DND-41 (cell line): ENCODE measurements at places on chromosomes 12 and 14.

GRCh38 chr12:64170024-64170423 lies 52.1 kb downstream of the KICS2 start:
- no peak for DNase-seq

DNA sequence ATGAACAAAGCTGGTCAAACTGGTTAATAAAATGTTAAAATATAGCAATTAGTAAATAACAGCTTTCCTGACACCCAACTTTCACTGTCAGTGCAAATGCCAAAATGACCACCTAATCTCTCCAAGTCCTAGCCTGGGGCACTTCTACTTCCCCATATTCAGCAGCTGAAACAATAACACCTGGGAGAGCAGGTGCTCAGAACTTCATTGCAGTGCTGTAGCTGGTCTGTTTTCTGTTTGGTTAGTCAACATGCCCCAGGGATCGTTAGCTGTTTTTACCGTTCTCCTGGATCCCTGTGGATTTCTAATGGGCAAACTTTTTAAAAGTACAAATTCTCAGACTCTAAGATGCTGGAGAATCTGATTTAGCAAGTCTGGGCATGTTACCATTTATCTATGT lies 759.7 kb downstream of the GALC start:
- no peak for DNase-seq

DNA sequence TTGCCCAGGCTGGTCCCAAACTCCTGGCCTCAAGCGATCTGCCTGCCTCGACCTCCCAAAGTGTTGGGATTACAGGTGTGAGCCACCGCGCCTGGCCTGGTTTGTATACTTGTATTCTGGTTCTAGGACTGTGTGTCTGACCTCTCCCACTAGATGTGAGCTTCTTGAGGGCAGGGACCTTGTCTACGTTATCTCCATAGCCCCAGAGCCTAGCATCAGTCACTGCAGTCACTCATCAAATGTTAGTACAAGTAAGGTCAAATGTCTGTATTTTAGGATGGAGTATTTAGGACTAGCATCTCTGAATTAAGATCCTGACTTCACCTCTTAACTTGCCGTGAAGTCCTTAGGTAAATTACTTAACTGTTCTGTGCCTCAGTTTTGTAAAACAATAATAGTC lies 2.9 kb downstream of the RILPL2 start:
- DNase-seq: no peak

DNA sequence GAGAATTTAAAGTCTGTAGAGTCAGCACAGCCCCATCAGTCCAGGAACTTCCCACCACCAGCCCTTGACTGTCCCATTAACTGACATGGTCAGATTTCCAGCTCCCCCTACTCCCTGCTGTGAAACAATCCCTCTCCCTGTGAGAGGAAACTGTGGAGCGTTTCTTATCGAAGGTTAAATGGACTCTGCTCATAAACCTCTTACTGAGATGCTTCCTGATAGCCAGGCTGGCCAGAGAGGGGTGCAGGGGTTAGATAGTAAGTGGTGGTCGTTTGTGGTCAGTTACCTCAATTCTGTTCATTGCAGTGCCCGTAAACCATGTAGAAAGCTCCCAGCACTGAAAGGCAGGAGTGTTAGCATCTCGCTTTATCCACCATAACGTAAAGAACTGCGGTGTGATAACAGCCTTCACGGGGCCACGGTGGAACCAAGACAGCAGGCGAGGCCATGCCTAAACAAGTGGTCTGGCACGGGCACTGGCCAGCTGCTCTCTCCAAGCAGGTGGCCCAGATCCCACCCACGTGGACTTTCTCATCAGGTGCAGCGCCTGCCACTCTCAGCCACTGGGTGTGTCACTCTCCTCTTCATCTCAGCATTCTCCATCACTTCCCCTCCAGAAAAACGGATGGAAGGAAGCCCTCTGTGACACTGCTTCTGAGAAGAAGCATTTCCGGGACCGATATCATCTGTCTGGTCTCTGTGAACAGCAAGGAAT lies 102.2 kb downstream of the FBXL14 start:
- DNase-seq: no peak

GRCh38 chr14:69038455-69039287 lies 59.6 kb upstream of the ACTN1 start:
- no peak for DNase-seq

DNA sequence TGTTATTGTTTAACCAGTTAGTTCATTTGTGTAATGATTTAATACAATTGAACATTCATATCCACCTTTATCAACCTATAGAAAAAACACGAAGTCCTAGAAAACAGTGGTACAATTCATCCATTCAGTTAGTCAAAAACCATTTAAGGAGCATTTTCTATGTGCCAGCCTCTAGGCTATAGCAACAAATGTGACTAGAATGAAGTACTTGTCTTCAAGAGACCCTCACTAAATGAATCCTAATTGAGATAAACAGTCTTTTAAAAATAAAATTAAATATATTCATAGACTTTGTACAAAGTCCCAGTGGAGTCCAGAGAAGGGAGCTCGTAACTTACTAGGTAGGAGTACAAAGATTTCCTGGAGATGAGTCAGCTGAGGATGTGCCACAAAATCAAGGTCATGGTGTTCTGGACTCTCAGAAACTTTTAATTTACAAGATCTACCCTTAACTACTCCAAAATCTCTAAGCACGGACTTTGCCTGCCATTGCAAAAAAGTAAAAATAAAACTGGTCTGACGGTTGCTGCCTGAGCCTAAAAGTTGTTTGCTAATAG lies 430.7 kb upstream of the DCN start:
- no peak for DNase-seq

- no peak for DNase-seq
Observed at GRCh38 chr12:96152164-96152563, 42.0 kb upstream of the ELK3 start.

GRCh38 chr12:2970744-2971143 lies 11.5 kb downstream of the TEAD4 start:
- DNase-seq: no peak

DNA sequence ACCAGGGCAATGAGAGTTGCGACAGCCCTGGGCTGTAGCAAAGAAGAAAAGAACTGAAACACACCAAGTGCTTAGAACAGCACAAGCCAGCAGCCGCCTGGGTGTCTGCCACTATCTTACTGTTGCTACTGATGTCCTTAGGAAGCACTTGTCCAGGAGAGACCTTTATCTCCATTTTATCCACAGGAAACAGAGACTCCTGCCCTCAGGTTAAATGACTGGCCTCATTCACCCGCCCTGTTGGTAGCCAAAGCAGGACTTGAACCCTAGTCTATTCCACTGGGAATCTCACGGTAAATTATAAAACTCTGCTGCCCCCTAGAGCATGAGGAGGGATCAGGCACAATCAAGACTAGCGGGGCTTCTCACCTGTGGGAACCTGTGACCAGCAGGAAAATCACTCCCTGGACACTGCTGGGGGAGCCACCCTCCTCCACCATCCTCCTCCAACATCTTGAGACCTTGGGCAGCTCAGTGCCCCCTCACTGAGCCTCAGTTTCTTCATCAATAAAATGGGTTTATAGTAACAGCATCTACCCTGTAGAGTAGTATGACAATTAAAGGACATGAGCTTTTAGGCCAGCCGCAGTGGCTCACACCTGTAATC lies 20.5 kb upstream of the TESC start:
- DNase-seq: peak; percentile 59

- DNase-seq: no peak
Observed at GRCh38 chr12:104637604-104638003, 180.9 kb downstream of the CHST11 start.

DNA sequence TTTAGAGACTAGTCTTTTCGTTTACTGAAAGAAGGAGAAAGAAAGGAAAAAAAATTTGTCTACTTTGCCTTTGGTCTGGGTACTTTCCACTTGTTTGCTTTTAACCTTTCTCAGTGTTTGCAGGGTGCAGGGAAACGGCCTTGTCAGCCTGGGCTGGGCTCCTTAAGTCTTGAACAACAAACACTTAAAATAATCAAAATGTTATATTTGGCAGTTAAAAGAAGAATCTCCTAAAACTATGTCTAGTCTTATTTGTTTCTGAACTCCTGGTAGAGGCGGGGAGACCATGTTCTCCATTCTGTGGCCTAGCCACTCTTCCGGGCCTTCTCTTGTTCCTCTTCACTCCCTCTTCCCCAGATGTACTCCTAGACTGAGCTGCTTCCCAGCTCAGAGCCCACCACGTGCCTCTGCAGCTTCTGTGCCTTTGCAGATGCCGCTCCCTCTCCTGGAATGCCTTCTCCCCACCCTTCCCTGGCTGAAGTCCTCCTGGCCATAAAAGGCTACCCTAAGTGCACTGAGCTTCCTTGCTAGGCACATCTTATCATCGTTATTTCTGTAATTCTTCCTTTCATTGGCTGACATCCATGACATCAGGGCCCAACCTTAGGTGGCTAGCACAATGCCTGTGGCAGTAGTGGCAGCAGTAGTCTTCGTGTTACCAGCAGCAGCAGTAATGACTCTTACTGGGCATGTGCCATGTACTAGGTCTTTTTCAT lies 432.9 kb downstream of the ZFP36L1 start:
- DNase-seq: no peak

- DNase-seq: no peak
Observed at GRCh38 chr14:59154373-59154772, 34.1 kb upstream of the DAAM1 start.

- peak; percentile 83 for DNase-seq
Observed at GRCh38 chr14:106308839-106309389, 782.5 kb downstream of the TMEM121 start.

- no peak for DNase-seq
Observed at GRCh38 chr14:102914474-102915291, 7.8 kb upstream of the AMN start.

GRCh38 chr12:92192360-92192759 lies 46.7 kb upstream of the BTG1 start:
- DNase-seq: no peak

DNA sequence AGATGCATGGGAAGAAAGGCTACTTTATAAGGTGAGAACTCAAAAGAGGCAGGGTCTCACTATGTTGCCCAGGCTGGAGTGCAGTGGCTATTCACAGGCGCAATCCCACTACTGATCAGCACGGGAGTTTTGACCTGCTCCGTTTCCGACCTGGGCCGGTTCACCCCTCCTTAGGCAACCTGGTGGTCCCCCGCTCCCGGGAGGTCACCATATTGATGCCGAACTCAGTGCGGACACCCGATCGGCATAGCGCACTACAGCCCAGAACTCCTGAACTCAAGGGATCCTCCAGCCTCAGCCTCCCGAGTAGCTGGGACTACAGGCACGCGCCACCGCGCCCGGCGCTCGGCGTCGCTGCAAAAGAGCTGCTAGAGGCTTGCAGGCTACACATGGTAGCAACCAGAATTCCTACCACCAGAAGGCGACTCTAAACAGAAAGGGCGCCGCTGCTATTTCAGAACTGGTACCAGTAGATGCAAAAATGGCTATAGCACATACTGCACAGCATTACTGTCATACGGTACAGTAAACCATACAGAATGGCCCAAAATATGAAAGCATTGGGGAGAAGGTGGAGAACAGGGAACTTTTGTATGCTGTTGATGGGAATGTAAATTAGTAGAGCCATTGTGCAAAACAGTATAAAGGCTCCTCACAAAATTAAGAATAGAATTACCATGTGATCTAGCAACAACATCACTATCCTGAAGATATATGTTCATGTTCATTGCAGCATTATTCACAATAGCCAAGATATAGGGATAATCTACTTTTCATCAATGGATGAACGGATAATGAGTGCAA lies 1.2 kb upstream of the NEMF start:
- DNase-seq: no peak

- no peak for DNase-seq
Observed at GRCh38 chr14:64733321-64733720, 29.1 kb downstream of the PLEKHG3 start.

DNA sequence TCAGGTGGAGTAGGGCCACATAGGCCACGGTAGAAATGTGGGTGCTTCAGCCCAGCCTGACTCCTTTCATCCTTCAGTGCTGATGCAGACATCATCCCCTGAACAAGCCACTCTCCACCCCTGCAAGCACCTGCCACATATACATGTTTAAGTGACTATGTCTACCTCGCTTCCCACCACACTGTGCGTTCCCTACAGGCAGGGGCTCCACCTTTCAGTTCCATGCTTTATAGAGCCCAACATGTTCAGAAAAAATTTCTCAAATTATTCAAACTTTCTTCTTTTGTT lies 11.6 kb downstream of the SLC7A7 start:
- no peak for DNase-seq

DNA sequence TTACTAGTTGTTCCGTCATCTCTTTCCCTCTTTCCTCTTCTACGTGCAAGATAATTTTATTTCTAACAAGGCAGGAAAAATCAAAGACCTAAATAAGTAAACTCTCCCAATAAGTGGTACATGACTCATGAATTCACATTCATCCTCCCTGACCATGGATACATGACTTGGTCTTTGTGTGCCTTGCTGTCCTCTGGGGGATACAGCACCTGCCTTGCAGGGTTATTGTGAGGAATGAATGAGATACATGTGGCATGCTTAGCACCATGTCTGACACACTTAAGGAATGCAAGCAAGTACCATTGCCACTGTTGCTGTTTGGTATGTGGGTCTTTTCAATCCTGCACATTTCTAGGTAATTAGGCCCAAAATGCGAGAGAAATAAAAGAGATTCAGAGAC lies 208.4 kb downstream of the DPF3 start:
- no peak for DNase-seq

DNA sequence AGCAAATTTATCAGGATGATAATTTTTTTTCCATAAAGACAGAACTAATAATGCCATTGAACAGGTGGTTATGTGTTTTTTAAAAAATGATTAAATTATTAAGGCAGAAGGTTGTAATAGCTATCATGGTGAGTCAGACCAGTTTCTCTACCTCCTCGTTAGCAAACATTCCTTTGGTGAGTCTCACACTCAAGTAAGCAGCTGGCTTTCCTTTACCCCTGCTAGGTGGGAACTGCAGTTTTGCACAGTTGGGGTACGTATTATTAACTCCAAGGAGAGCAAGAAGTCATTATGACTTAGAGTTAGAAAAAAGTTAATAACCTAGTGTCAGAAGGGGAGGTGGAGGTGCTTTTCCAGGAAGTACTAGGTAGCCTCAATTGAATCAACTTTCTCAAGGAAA lies 165.3 kb downstream of the SNAPC1 start:
- no peak for DNase-seq

DNA sequence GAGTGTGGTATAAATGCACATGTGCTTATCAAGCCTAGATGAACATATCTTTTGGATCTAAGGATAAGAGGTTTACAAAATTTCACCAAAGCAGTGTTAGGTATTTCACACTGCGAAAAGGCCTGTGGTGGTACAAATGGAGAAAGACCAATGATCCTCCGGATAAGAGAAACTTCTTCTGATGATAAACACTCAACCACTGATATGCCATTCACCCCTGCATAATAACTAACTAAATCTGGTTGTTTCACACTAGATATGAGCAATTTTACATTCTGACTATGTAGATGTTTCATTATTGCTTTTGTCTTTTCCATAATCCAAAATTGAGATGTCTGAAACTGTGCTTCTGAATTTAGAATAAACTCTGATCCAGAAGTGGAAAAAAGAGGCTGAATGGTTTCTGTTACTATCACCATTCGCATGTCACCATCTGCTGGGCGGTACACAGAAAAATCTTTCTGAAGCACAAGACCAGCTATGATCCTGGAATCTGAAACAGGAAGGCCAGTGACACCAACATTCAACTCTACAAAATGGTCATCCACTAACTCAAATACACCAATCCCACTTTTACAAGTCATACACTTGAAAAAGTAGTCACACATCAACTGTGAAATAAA lies 1.3 kb downstream of the BBS10 start:
- DNase-seq: no peak

- no peak for DNase-seq
Observed at GRCh38 chr12:89846473-89847055, 137.9 kb upstream of the ATP2B1 start.
